ENCODE measurements at places on chromosomes 1 and 21. TPM values are rescaled to one million over a fixed set of nuclear protein-coding genes. Genes with fewer than 3 reads are reported as not detected.

DNA sequence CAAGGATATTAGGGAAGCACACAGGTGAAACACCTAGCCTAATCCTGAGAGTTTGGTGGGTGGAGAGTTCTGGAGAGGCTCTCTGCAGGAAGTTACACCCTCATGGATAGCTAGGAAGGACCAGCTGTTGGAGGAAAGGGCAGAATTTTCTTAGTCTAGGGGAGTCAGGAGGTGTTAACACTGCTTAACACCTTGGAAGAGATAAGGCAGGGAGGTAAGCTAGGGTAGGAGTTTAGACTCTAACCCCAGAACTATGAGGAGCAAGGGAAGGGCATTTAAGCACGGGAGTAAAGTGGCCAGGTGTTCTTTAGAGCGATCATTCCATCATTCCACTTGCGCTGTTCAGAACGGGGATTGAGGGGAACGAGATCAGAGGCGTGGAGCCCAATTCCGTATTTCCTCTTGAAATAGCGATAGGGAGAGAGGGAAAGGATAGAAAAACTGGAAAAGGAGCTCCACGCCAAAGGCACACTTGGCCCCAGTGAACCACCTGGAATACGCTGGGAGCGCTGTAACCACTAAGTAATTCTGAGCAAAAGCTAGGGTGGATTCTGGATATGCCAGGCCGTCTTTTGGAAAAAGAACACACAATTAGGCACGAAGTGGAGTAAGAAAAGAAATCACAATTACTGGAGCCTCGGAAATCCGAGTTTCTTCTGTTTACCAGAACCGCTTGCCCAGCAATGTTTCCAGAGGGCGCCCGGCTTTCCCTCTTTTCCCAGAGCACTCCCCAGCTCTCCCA, 1.5 kb upstream of the GPR137B start:
- DNase-seq, result no peak

DNA sequence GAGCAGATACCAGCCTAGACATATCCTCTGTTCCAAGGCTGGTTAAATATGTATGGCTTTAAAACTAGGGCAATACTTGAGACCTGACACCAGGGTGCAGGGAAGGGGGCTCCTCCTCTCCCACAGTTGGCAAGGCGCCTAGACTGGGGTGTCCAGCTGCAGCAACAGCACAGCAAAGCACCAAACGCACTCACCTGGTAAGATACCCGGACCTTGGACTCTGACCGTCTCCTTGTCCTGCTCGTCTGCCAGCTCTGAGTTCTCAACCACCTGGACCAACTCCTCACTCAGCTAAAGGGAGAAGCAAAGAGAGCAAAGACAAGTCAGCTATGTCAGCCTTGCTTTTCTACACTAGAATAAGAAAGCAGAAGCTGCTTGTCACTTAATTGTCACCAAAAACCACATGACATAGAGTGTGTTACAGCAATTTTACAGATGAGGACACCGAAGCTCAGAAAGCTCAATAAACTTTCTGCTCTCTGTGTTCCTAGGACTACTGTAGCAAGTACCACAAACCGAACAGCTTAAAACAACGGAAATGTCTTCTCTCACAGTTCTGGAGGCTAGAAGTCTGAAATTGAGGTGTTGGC, 4.4 kb downstream of the PACC1 start:
- DNase-seq, result no peak

The HTR6 gene
- total RNA-seq, result 0.14 TPM

- no peak for DNase-seq
Measured at GRCh38 chr1:154735804-154736168, 127.8 kb upstream of the ADAR start.

GRCh38 chr1:234724516-234725176, 114.7 kb upstream of the IRF2BP2 start:
- peak; percentile 59 for DNase-seq

GRCh38 chr21:23887725-23888306, 1719.5 kb downstream of the MRPL39 start:
- peak; percentile 60 for DNase-seq

The CATSPERE gene
- total RNA-seq, result 1.1 TPM

The MCOLN3 gene
- total RNA-seq, result 2.1 TPM

Measured in activated naive CD8-positive, alpha-beta T cell treated with anti-CD3 and anti-CD28 coated beads, Interleukin-2, amount 10 ng/mL, durations not matched to agents 7 days and 5 days (primary cell).